ENCODE measurements at places on chromosomes 6 and 20.

GRCh38 chr6:150189122-150189521 lies 46.3 kb downstream of the PPP1R14C start:
- DNase-seq, result no peak

GRCh38 chr20:6140947-6141346 lies 18.1 kb upstream of the FERMT1 start:
- no peak for DNase-seq

DNA sequence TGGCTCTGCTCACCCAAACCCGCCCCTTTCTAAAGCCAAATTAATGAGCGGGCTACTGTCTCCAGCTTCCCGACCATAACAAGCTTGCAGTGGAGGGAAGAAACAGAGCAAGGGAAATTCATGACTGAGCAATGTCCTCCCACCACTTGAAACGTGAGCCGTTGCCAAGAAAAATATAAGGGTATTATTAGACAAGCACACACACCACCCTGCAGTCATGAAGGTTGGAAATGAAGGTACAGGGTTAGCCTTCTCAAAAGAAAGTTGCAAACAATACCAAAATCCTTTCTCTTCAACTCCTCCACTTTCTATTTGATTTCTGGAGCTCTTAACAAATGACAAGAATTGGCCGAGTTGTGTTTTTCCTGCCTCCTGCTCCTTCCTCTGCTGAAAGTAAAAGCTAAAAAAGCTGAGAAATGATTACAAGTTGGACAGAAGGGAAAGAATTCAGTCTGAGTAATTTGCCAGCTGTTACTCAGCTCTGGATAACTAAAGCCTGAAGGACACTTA lies 151.1 kb upstream of the B3GAT2 start:
- peak; percentile 54 for DNase-seq

GRCh38 chr6:138454981-138455706 lies 44.1 kb downstream of the NHSL1 start:
- no peak for DNase-seq

DNA sequence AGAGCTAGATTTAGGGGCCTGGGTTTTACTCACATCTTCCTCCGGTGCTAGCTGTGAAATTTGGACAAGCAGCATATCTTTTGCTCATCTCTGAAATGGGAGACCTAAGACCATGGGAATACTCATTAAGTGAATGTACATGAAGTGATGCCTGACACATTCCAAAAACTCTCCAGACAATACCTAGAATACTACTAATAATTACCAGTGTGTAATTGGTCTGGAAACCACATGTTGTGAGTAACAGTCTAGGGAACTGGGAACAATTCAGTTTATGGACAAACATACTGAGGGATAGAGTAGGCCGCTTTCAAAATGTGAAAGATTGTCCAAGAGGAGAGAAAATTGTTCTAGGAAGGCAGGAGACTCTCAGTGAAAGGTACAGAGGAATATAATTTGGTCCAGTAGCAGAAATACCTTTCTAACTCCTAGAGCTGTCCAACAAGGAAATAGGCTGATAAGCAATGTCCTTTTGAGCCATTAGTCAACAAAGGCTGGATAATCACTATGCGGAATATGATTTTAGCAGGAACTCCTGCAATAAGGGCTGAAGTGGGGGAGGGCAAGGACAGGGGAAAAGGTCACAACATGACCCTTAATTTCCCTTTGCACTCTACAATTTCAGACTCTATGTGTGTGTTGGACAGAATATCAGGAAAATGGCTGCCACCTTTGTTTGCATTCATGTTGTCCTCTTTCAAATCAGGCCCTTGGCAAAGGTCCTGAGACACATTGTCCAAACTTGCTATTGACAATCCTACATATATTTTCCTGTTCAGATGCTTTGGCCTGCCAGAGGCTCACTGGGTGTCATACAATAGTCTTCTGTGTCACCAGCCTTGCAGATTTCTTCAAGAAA lies 315.4 kb downstream of the PLCB1 start:
- no peak for DNase-seq

DNA sequence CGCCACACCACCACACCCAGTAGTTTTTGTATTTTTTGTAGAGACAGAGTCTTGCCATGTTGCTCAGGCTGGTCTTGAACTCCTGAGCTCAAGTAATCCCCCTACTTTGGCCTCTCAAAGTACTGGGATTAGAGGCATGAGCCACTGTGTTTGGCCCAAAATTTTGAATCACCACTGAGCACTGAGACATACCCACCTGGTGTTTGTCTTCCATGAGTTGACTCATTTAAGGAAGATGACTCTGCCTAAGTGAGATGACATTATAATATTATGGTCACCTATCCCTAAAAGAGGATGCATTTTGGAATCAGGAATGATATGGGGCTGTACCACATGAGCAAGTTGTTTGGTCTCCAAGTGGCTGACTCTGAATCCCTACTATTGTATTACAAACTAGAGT lies 54.6 kb upstream of the RNF217 start:
- DNase-seq, result no peak

- DNase-seq, result no peak
Measured at GRCh38 chr20:36305602-36306551, at the start of gene DLGAP4. TSS of gene DLGAP4 (plus strand) at chr20:36306339. CDS start at chr20:36431718, 125,379 bp downstream.

GRCh38 chr20:46678516-46678915 lies 10.7 kb downstream of the TP53RK start:
- no peak for DNase-seq

- no peak for DNase-seq
Measured at GRCh38 chr6:5164092-5164491, 79.0 kb downstream of the PPP1R3G start.

GRCh38 chr6:52513896-52514295 lies 63.0 kb downstream of the TRAM2 start:
- no peak for DNase-seq

DNA sequence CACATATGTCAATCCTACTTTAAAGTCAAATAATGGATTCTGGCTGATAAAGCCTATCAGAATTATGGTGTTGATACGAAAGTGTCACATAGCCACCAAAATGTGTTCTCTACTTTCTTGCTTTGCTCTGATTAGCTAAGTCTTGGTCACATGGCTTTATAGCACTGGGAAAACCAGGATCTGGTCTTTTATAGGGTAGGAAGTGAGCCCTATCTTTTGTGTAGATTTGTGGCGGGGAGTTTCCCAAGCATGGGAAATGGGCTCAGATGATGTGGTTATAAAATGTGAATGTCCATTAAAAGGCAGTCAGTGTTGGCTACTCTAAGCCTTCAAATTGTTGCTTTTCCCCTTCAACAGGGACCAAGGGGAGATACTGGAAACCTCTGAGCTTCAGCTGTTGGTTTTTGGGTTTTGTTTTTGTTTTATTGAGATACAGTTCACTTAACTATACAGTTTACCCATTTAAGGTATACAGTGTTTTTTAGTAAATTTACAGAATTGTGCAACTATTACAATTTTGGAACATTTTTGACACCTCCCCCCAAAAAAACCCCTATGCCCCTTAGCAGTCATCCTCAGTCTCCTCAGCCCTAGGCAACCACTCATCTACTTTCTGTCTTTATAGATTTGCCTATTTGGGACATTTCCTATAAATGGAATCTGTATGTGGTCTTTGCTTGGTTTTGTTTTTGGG lies 12.2 kb downstream of the RRP36 start:
- peak; percentile 27 for DNase-seq

GRCh38 chr6:162467679-162468078 lies 259.9 kb downstream of the PRKN start:
- no peak for DNase-seq

GRCh38 chr6:132909742-132910141 lies 95.4 kb downstream of the RPS12 start:
- DNase-seq, result no peak

DNA sequence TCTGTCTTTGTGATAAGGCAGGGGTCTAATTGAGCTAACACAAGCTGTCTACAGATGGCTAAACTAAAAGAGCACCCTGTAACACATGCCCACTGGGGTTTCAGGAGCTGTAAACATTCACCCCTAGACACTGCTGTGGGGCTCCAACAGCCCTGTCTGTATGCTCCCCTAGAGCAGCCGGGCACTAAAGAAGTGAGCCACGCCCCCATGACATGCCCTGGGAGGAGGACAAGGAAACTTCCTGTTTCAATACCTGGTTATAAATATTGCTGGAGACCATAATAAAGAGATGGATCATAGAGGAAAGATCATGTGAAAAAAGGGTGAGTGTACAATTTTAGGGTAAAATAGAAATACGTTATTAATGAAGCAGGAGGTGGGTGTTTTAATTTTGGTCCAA lies 667.7 kb upstream of the AGPAT4 start:
- DNase-seq, result no peak

All from fibroblast of villous mesenchyme (primary cell).